CD8-positive, alpha-beta memory T cell (primary cell): ENCODE measurements at places on chromosomes 6 and 20. TPM values are rescaled to one million over a fixed set of nuclear protein-coding genes. Genes with fewer than 3 reads are reported as not detected.

IL17F gene
- 0.84 TPM for total RNA-seq

RBCK1 gene
- total RNA-seq: 90.5 TPM

YIPF3 gene
- 48.9 TPM for total RNA-seq

C6orf141 gene
- not detected for total RNA-seq

LKAAEAR1 gene
- total RNA-seq: 0.39 TPM

C6orf163 gene
- total RNA-seq: 1.5 TPM

C20orf144 gene
- total RNA-seq: 0.16 TPM

SERPINB6 gene
- total RNA-seq: 62.1 TPM

CLVS2 gene
- total RNA-seq: not detected
